CD4-positive, CD25-positive, alpha-beta regulatory T cell (primary cell): ENCODE measurements at places on chromosomes 2 and 18. TPM values are rescaled to one million over a fixed set of nuclear protein-coding genes. Genes with fewer than 3 reads are reported as not detected.

Gene SOS1
- polyA plus RNA-seq, result 12.5 TPM

Gene CCNT2
- 19.2 TPM for polyA plus RNA-seq

Gene TMEFF2
- polyA plus RNA-seq, result not detected

Gene FTCDNL1
- polyA plus RNA-seq, result 0.28 TPM

Gene ANO7
- polyA plus RNA-seq, result not detected

Gene LYPD6B
- not detected for polyA plus RNA-seq

Gene PAX8
- 0.24 TPM for polyA plus RNA-seq

Gene LONRF2
- polyA plus RNA-seq, result not detected

Gene SERPINB7
- not detected for polyA plus RNA-seq

Gene ERCC3
- 27.5 TPM for polyA plus RNA-seq

Gene UGT1A4
- not detected for polyA plus RNA-seq

Gene HES6
- 2.1 TPM for polyA plus RNA-seq

Gene MEP1B
- polyA plus RNA-seq, result not detected

Gene TNFAIP6
- not detected for polyA plus RNA-seq

Gene ADAM17
- polyA plus RNA-seq, result 14.3 TPM

Gene GALR1
- not detected for polyA plus RNA-seq

Gene TRIM54
- 0.10 TPM for polyA plus RNA-seq

Gene PLGLB1
- 1.3 TPM for polyA plus RNA-seq

Gene TMEM163
- polyA plus RNA-seq, result 0.27 TPM

Gene UPP2
- not detected for polyA plus RNA-seq

Gene CDKL4
- 1.6 TPM for polyA plus RNA-seq

Gene UGT1A1
- polyA plus RNA-seq, result not detected

Gene MAB21L4
- polyA plus RNA-seq, result not detected

Gene GPR39
- not detected for polyA plus RNA-seq

Gene ARID5A
- 63.5 TPM for polyA plus RNA-seq

Gene TMEM169
- 9.5 TPM for polyA plus RNA-seq

Gene ZBTB7C
- polyA plus RNA-seq, result not detected

Gene STON1
- 0.57 TPM for polyA plus RNA-seq

Gene DNER
- polyA plus RNA-seq, result not detected

Gene ACMSD
- polyA plus RNA-seq, result not detected

Gene IL1F10
- not detected for polyA plus RNA-seq

Gene COLEC11
- polyA plus RNA-seq, result not detected

Gene HADHA
- polyA plus RNA-seq, result 127 TPM

Gene MREG
- polyA plus RNA-seq, result 0.75 TPM

Gene RESP18
- polyA plus RNA-seq, result not detected

Gene SS18
- 46.3 TPM for polyA plus RNA-seq

Gene HMSD
- not detected for polyA plus RNA-seq

Gene PTPRM
- polyA plus RNA-seq, result 1.1 TPM

Gene ADD2
- polyA plus RNA-seq, result not detected

Gene SRBD1
- 8.8 TPM for polyA plus RNA-seq

Gene GCFC2
- polyA plus RNA-seq, result 27.8 TPM

Gene STAM2
- 7.3 TPM for polyA plus RNA-seq

Gene HOXD12
- polyA plus RNA-seq, result not detected

Gene SCTR
- not detected for polyA plus RNA-seq

Gene STK17B
- polyA plus RNA-seq, result 113 TPM

Gene SCN9A
- not detected for polyA plus RNA-seq

Gene HADHB
- polyA plus RNA-seq, result 132 TPM

Gene AOX1
- not detected for polyA plus RNA-seq

Gene LDLRAD4
- polyA plus RNA-seq, result 47.3 TPM

Gene MSH2
- 28.2 TPM for polyA plus RNA-seq

Gene TFPI
- polyA plus RNA-seq, result not detected

Gene RUFY4
- not detected for polyA plus RNA-seq
